ENCODE measurements at places on chromosomes 6 and 20.

GRCh38 chr6:169780571-169781091, 29.2 kb downstream of the ERMARD start:
- no peak for DNase-seq

GRCh38 chr20:5065879-5066383, 53.8 kb downstream of the PCNA start:
- DNase-seq: no peak

GRCh38 chr20:35743693-35744491, 1.8 kb upstream of the RBM39 start:
- no peak for DNase-seq

GRCh38 chr20:59205044-59205443, 41.4 kb downstream of the ZNF831 start:
- no peak for DNase-seq

DNA sequence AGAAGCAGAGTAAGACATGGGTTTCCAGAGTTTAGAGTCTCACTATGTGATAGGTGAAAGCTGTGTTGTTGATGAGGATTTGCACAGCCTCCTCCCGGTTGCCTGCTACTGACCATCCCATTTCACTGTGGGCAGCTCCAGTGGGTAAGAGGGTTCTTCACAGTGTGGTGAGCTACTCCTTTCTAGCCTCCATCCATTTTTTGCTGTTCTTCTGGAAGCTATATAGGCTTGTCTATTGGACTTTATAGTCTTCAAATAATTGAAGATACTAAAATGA, 13.4 kb downstream of the UST start:
- no peak for DNase-seq

DNA sequence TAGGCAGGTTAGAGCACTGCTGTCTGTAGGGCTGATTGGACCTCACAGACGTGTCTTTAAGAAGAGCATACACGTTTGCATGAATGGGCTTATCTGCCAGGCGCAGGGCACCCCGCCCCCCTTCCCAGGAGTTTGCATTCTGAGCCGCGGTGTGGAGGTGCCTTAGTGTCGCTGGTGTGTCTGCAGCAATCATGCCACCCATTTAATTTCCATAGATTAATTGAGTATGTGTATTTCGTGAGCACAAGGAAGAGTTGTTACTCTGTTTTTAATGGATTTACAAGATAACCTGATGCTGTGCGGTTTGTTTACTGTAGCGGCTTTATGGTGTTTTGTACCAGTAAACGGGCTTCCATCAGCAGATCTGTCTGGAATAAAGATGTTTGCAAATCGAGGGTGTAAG, 107.7 kb downstream of the ZDHHC14 start:
- DNase-seq: no peak

GRCh38 chr6:168311410-168312124, 8.0 kb downstream of the DACT2 start:
- DNase-seq: no peak

- peak; percentile 65 for DNase-seq
Measured at GRCh38 chr6:45830441-45831139, 185.1 kb downstream of the CLIC5 start.

GRCh38 chr6:12657884-12658283, 58.7 kb upstream of the PHACTR1 start:
- DNase-seq: no peak

DNA sequence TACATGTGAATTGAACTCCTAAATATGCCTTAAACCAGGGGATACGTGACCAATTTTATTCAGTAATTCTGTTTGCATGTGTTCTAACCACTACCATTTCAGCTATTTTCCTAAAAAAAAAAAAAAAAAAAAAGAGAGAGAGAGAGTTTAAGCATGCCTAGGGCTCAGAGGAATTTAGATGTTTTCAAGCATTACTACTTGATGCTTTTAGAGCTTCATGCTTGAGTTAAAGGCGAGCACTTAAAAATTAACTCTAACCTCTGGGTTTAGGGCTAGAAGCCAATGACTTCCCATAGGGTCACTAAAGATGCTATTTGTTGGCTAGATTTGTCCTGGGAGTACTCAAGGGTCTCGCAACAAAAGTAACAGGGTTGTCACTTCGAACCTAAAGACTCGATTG, 217.7 kb downstream of the ATXN1 start:
- no peak for DNase-seq

- DNase-seq: no peak
Measured at GRCh38 chr20:37480919-37481318, 40.1 kb upstream of the NNAT start.

DNA sequence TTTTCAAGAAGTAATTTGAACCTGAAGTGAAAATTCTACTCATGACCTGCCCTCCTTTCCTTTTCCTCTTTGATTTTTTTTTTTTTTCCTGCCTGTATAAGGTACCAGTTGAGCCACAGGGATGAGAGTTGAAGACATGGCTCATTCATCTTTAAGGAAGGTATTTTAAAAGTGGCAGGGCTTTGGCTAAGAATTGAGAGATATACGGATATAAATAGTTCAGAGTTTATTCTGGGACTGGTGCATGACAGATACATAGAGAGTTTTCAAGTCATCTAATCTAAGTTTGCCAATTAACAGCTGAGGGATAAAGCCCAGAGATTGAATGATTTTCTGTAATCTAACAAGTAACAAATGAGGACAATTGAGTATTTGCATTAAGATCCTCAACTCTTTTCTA, 69.8 kb downstream of the BTBD3 start:
- DNase-seq: no peak

- peak; percentile 68 for DNase-seq
Measured at GRCh38 chr6:34235307-34236130, 1.2 kb upstream of the HMGA1 start.

DNA sequence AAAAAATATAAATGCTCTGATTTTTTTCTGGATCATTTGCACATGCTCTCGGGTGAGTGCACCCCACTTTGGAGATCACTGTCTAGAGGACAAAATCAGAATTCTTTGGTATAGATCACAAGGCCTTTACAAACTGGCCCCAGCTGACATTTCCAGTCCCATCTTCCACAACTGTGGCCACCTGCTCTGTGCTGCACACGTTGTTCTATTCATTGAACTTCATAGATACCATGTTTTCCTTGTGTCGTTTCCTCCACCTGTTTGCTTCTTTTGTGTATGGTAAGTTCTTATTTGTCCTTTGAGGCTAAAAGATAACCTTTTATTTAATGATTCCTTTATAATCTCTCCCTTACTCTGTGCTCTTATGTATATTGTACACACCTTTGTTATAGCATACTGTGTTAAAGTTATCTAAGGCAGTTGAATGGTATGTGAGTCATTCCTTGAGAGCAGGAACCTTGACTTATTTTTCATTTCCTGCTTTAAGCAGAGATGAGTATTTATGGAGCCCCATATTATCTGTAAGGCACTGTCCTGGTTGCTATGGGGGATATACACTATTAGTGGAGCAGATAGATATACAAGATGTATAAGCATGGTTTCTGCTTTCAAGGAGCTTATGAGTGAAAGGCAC, 12.0 kb upstream of the SLC17A5 start:
- DNase-seq: no peak

DNA sequence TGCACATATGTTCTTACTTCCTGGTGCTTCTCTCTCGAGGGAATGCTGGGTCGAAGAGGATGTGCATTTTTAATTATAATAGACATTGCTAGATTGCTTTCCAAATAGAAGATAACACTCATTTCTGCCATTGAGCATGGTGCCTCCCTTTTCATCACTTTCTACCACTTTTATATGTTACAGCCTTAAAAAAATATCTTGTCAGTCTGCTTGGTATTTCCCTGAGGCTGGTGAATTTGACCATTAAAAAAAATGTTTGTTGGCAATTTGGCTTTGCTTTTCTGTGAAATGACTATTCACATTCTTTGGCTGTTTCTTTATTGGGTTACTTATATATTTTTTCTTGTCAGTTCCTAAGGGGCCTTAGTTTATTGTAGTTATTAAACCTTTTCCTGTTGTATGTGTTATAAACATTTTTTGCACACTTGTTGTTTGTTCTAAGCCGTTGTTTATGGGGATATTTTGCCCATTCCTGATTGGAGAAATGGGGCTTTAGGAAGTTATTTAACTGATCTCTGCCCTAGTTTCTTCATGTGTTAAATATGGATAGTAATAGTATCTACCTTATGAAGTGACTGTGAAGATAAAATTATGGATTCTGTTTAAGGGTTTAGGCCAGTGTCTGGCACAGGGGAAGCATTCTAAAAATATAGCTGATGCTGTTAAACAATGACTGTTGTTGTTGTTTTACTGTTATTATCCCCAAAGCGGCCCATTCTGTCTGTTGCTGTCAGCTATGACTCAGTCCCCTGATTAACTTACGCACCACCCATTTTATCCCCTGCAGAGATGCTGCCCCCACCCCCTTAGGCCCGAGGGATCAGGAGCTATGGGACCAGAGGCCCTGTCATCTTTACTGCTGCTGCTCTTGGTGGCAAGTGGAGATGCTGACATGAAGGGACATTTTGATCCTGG, 3.8 kb downstream of the DDR1 start:
- no peak for DNase-seq

DNA sequence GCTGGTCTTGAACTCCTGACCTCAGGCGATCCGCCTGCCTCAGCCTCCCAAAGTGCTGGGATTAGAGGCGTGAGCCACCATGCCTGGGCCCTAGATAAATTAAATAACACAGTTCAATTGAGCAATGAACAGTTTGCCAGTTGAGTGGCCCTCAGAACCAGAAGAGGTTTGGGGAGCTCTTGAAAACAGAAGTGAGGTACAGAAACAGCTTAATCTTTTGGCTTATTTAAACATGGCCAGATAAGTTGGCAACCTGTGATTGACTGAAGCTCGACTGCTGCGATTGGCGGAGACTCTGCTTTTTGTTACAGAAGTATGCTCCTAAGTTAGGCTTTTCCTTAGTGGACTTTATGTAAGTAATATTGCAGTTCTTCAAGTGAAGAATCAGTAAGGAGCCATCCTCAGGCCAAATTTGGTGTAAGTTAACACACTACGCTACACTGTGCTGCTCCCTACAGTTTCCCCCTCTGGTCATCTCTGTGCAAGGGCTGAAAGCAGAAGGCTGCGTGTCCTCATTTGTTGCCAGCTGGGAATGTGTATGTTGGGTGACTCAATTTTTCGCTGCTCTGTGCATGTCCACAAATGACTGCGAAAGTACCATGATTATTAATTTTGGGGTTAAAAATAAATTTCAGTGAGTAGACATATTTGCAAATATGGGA, 9.8 kb downstream of the XRN2 start:
- no peak for DNase-seq

DNA sequence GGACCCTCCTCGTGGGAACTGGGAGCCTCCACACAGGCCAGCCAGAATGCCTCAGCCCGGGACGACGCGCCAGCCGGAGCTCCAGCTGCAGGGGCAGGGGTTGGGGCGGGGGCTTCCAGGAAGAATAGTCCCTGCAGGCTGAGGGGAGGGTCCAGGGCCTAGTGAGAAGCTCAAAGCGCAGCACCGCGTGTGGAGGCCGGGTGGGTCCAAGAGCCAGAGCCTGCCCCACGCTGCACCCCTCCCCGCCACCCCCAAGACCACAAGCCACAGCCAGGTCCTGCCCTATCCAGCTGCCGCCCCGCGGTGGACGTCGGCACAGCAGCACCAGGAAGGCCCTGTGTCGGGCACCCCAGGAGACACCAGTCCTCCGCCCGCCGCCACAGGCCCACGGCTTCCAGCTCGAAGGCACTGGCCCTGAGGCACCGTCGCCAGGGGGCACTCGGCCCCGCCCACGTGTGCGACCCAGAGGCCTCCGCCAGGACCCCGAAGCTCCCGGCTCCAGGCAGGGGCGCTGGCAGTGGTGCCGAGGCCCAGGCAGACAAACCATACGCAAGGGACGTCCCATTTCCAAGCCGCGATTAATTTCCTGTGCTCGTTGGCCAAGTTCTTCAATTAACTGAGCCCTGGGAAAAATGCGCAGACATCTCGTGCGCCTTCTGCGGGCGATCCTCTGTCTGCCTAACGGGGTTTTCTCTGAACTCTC, 19.5 kb downstream of the KCNQ2 start:
- DNase-seq: no peak
